ENCODE measurements at places on chromosomes 1 and 21.

DNA sequence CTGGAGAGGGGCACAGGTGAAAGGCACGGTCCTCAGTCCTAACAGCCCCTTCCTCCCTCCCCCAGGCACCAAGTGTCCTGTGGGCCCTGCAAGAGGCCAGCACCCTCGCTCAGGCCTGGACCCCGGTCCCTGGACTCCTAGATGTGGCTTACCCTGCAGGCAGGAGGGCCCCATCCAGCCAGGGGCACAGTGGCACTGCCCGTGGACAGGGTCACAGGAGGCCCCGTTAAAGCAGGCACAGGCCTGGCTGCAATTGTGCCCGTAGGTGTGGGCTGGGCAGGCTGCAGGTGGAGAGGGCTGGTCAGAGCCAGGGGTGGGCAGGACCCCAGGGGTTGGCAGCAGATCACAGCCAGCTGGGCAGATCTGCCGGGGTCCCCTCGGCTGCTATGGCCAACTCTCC lies 44.5 kb downstream of the ARHGEF16 start:
- no peak for DNase-seq

DNA sequence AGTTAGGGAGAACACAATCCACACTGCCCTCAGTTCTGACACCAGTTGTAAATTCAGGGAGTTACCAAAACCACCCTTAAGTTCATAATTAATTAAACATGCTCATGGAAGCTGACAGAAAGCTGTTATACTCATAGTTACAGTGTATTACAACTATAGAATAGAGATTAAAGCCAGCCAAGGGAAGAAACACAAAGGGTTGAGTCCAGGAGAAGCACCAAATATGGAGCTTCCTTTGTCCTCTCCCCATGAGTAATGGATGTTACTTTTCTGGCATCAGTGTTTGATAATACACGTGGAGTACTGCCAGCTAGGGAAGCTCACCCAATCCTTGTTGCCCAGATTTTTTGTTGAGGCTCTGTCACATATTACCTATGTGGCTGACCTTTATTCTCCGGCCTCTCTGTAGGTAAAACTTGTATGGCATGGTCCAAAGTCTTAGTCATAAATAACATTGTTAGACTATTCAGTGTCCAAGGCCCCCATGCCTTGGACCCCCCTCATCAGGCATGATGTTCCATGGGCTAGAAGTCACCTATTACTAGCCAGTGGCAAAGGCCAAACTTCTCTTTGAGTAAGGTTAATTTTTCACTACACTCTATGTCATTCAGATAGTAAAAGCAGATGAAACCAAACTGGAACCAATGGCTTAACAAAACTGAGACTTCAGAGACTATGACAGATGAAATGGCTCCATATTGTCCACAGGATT lies 175.7 kb downstream of the GPR52 start:
- no peak for DNase-seq

- no peak for DNase-seq
These were observed 4.9 kb downstream of the ASPM start for GRCh38 chr1:197141575-197141974.

DNA sequence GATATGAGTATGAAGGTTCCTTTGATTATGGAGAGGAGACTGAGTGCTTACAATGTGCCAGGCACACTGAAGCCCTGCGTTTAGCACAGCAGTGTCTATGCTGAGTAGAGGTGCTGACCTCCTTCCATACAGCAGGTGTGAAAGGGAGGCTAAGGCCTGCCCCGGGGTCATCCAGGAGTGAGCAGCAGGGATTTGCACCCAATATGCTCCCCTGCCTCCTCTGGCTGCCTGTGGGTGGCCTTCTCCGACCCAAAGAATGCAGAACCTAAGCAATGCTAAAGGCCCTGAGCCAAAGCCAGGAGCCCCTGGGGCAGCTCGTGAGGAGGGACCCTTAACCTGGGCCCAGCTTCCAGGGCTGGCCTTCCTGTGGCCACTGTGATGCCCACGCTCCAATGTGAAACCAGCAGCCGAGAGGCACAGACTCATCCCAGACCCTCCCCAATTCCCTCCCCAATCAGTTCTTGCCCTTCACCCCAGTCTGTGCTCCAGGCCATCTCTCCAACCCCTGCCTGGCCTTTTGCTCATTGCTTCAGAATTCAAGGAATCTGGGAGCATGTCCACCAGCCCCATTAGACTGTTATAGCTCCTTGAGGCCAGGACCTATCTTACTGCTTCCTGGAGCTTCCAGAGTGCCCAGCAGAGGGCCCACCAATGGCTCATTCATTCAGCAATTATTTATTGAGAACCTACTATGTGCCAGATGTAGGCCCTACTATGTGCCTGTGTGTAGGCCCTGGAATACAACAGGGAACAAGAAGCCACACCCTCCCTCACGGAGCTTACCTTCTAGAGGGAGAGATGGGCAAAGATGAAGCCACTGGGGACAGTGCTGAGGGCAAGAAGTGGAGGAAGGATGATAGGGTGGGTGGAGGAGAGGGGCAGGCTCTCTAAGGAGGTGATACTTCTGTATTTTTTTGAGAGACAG lies 53.3 kb downstream of the TAS1R2 start:
- no peak for DNase-seq

- no peak for DNase-seq
These were observed 320.3 kb downstream of the PTPRU start for GRCh38 chr1:29556657-29557056.

GRCh38 chr1:230785636-230786384 lies 38.6 kb downstream of the CAPN9 start:
- DNase-seq: no peak

- DNase-seq: no peak
These were observed 21.2 kb upstream of the CHI3L1 start for GRCh38 chr1:203207751-203208150.

DNA sequence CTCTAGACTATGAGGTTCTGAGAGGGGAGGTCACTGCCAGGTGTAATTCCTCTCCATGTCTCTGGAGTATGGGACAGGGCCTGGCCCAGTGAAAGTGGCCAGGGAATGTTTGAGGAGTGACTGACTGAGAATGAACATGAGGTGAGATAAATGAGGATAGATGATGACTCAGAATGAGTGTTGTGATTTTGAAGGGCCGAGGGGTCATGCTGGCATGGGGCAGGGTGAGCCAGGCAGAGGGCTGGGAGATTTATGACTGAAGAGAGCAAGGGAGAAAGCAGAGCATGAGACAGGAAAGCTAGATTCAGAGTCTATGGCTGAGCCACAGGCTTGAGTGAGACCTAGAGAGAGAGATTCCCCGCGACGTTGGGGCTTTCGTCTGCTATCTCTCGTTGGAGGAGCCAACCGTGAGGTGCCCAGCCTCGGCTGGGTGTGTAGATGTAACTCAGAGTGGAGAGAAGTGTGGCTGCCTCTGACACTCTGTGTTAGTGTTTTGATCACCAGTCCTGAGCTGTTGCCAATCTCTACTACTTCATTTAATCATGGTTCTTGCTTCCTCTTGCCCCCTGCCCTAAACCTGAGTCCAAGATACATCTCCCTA lies 50.1 kb downstream of the FOXD2 start:
- DNase-seq: no peak

DNA sequence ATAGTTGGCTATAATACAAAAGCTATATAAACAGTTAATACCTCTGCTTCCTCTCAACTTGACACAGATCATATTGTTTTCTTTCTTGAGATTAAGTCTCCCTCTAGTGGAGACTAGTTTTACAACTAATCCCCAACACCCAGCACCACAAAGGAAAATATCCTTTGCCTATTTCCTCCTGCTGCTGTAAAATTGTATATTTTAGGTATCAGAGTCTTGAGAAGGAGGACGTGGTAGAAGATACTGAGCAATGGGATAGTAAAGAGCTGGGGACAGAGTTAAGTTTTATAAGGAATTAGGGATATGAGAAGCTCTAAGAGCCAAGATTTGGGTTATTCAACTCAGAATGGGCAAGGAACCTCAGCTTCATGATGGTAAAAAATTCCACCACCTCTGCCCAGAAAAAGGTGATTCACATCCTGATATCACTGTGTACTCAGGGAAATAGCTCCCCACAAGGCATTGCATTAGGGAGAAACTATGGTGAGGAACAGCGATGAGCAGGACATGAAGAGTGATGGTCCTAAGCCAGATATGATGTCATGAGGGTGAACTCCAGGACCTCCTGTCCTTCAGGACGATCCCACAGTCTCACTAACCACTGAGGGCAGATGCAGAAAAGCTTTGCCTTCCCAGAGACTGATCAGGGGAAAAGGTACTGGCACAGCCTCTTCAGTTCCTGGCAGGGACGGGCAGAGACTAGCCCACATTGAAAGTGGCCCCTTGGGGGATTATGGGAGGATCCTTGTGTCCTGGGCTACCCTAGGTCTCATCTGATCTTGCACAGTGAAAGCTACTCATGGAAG lies 14.7 kb upstream of the CFAP126 start:
- DNase-seq: no peak

GRCh38 chr1:212641956-212642355 lies 33.4 kb downstream of the ATF3 start:
- no peak for DNase-seq

DNA sequence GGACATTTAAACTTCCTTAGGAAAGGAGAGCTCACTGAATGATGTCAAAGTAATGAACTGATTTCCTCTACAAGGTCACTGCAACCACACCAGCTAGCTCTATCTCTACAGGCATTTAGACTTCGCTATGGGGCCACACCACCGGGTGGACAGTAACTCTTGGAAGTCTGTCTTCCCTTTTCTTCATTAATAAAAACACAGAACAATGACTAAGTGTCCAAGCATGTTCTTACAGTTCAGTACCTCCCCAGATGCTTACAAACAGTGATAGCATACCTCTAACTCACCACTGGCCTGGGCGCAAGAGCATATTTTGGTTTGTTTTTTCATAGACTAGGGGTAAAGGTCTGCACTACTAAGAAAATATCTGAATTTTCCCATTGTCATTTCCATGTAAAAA lies 54.6 kb downstream of the SIM2 start:
- DNase-seq: no peak

- DNase-seq: no peak
These were observed 70.2 kb upstream of the KIF26B start for GRCh38 chr1:245084551-245084950.

DNA sequence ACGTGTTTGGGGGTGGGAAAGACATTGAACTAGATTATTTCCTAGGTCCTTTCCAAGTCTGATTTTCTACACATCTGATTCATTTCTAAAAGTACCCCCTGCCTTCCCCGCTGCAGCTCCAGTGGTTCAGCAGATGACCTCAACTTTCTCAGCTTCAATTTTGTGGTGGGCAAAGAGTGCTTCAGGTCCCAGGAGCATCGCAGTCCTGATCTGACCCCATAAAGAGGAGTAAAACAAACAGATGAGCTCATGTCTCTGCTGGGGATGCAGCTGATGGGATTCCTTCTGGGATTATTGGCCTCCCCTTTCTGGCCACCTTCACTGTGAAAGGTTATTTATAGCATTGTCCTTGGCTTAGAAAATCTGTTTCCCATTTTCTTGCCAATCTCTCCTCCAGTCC lies 337.0 kb upstream of the PLXNA2 start:
- DNase-seq: no peak

- DNase-seq: no peak
These were observed 1.2 kb downstream of the ZDHHC18 start for GRCh38 chr1:26827663-26828062.

- DNase-seq: no peak
These were observed 1882.4 kb downstream of the NCAM2 start for GRCh38 chr21:22880573-22880972.

DNA sequence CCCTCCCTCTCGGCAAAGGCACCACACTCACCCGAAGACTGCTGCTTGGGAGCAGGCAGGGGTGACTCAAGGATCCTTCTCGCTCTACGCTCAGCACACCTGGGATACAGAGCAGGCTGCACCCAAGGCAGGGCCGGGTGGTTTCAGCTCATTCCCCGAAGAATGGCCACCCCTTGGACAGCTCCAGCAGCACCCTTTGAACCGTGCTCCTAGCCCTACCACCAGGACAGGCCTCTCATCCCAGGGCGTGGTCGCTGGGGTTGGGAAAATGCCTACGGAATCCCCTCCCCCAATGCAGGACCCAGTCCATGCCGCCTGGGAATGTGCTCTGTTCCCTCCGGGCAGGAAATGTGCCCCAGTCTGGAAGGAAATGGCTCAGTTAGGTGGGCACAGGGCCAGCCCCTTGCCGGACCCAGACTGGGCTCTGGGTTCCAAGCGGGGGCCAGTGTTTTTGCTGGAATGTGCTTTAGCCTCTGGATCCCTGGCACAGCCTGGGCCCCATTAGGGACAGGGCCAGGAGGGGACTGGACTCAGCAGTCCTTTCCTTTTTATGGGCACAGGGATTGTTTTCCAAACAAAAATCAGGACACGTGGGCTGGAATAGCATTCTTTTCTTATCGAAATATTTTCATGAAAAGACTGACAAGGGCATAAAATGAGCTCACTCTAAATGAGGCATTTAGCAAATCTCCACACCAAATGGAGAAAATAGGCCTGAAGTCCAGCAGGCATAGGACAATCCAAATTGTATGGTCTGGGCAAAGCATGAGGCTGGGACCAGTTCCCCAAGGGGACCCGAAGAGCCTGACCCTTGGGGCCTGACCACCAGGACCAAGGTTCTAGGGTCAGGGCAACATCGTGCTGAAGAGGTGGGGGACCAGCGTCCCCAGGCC lies 7.3 kb downstream of the TMEM82 start:
- no peak for DNase-seq

DNA sequence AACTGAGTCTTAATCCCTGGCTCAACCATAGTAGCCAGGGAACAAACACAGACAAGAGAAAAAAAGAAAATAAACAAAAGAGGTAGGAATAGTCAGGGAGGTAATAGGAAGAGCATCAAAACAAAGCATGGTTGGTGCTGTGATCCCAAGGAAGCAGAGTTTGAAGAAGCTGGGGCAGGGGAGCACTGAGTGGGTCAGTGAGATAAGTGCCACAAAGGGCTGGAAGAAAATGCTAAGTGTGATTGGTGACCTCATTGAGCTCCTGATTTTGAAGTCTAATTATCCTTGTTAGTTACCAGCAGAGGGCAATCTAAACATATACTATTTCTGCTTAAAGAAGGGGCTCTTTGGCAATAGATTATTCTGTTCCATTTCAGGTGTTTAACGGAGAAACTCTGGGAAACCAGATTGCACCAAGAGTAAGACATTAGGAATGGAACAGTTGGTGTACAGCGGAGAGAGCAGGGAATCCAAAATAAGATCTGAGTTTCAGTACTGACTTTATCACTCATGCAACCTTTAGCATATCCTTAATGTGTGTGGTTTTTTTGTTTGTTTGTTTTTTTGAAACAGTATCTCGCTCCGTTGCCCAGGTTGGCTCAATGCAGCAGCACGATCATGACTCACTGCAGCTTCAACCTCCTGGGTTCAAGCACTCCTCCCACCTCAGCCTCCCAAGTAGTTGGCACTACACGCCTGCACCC lies 30.7 kb upstream of the KIAA1614 start:
- no peak for DNase-seq

DNA sequence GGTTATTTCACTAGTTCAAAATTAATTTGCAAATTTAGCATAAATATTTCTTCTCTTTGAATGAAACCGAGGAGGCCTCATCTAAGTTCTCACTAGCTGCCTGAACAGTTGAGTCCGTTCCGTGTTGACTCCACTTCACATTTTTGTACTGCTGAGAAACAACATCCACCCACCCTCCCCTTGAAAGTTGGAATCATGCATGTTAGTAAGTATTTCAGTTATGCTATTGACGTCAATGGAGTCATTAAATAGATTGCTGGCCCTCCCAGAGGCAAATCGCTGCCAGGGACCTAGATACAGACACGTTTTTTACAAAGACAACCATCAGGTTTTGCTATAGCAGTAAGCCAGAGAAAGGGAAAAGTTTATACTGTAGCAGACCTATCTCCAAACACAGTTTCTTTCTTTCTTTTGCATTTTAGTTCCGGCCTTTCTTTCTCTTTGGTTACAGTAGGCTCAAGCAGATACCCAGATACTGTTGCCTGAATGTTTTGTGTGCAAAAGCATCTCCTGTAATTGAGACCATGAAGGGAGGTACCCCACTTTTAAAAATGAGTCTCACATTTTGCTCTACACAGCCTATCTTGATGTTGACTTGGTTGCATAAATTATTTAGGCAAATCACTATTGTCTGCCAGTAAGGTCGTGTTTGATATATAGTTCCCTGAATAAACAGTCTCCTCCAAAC lies 262.6 kb upstream of the SGIP1 start:
- DNase-seq: no peak
